NCI-H2081 treated with DMSO at 0.1 percent for 48 hours (cell line): ENCODE measurements at places on chromosomes 3 and 15.
A peak's percentile ranks its signal among the peaks of the same experiment; 100 is the strongest.

GRCh38 chr15:49877117-49877872 lies 241.7 kb downstream of the ATP8B4 start:
- no peak for DNase-seq

GRCh38 chr15:58362262-58362922 lies 69.4 kb upstream of the LIPC start:
- DNase-seq: no peak

GRCh38 chr3:133442518-133442917 lies 42.7 kb downstream of the BFSP2 start:
- DNase-seq: no peak

DNA sequence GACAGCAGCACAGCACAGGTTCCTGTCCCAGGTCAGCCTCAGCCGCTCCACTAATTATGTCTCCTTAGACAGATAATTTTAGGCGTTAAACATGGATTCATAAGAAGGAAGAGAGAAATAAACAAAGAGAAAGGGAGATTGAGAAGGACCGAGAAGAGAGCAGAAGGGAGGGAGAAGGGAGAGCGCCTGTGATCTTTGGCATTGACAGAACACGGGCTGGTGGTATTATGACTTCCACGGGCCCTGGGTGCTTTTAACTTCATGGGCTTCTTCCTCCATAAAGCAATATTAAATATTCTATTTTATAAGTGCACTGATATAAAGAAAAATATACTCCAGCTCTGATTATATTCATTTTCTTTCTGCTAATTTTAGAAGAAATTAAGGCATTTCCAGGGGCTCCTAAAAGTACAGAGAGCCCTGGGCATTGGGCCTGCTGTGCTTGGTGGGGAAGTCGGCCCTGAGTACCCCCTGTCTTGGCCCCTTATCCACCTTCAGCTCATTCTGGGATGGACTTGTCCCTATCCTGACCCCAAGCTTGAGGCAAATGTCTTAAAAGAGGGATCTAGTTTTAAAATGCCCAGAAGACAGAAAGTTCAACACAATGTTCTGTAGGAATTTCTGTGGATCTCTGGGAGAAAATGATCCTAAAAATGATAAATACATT lies 135.3 kb downstream of the MEX3B start:
- DNase-seq: no peak

- no peak for DNase-seq
Observed at GRCh38 chr15:37789881-37790280, 144.6 kb upstream of the TMCO5A start.

- DNase-seq: no peak
Observed at GRCh38 chr3:165195640-165196576, at the start of gene SLITRK3. SLITRK3 (minus strand) TSS chr3:165196384; CDS start chr3:165190830, 5,554 bp downstream.

DNA sequence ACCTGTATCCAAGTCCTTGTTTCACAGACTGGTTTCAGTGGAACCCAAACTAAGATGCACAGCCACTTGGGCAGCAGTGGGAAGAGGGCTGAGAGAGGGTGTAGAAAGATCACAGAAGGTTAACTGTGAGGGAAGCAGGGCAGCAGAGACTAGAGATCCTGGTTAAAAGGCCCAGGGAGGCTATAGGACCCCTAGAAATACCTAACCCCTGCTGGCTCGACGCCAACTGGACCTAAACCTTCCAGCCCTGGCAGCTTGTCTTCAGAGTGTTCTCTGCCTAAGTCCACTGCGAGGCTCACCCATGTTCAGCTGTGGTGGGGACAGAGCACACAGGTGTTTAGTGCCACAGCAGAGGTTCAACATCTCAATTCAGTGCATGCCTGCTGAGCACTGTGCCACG lies 96.5 kb downstream of the ZNF621 start:
- no peak for DNase-seq

- peak; percentile 36 for DNase-seq
Observed at GRCh38 chr3:161821591-161821990, 325.0 kb downstream of the OTOL1 start.

DNA sequence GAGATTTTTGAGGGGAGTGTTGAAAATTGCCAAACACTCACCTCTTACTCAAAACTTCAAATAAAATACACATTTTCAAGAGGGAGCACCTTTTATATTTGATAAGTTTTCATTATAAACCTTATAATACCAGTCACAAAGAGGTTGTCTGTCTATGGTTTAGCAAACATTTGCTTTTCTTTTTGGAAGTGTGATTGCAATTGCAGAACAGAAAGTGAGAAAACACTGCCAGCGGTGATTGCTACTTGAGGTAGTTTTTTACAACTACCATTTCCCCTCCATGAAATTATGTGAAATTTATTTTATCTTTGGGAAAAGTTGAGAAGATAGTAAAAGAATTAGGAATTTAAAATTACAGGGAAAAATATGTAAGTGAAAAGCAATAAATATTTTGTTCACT lies 20.1 kb downstream of the DIPK2A start:
- no peak for DNase-seq

DNA sequence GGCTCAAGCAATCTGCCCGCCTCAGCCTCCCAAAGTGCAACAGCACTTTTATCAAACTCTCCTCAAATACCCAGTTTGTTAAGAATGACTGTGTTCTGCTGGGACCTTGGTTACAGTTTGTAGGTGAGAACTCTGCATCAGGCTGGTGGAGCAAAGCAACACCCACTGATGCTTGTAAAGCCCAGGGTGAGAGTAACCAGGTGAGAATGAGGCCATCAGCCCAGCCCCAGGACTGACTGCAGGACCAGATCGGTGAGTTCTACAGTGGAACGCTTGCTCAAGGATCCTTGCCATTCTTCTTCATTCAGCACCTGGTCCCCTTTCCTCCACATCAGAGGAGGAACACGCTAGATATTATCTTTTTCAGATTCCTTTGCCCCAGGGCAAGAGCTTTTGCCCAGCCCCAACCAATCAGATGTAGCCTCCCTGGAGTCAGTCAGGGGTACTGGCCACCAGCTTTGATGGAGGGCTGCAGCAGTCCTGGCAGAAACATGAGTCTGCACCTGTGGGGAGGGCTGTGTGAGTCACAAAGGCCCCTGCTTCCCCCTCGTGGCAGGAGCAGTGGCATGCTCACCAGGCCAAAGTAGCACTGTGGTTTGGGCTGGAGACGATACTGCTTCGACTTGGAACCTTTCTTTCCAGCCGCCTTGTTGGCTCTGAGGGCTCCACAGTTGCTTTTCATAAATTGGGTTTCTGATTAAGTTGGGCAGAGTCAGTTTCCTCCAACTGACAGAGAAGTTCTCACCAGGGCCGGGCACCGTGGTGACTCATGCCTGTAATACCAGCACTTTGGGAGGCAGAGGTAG lies 3.5 kb upstream of the SHISA5 start:
- no peak for DNase-seq

DNA sequence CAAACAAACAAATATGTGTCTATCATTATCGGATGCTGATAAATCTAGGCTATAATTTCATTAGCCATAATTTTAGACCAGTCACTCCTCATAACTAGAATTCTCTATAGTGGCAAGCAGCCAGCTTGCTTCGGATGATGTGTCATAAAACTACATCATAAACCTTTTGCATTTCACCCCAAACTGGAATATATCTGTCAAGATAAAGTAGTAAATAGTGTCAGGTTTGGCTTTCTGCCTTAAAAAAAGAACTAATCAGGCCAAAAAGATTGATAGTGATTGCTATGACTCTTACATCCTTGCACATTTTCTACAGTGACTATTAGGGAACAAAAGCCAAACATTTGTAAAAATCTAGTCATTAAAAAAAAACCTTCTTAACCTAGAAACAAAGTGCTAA lies 51.0 kb downstream of the DPPA2 start:
- no peak for DNase-seq

GRCh38 chr15:39310633-39311032 lies 270.2 kb upstream of the THBS1 start:
- DNase-seq: no peak

GRCh38 chr3:49805897-49806701 lies 3.0 kb downstream of the INKA1 start:
- DNase-seq: no peak

DNA sequence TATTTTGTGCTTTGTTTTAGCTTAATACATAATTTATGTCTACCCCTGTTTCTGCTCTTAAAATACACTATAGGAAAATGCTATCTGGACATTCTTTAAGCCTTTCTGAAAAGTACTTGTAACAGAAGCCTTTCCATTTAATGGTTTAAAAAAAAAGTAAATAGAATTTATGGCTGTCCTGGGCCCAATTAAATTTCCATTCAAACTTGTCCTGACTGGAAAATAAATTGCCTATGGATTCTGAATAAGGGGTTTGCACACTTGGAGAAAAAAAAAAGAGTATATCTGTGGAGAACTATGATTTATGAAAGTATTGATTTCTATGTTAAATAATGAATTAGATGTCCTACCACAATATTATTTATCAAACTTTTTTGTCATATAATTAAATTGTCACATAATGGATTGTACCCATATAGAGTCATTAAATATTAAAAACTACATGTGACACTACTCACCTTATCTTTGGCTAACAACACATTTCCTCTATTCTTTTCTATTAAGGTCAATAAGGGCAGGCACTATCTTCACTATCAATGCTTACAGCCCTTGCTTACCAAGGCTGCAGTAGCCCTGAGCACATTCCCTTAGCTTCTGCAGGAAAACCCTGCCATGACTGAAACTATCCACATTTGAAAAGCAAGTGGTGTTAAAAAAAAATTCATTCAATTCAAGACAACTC lies 396.1 kb upstream of the ROBO2 start:
- DNase-seq: no peak

GRCh38 chr15:55649058-55649423 lies 60.9 kb upstream of the PYGO1 start:
- no peak for DNase-seq

DNA sequence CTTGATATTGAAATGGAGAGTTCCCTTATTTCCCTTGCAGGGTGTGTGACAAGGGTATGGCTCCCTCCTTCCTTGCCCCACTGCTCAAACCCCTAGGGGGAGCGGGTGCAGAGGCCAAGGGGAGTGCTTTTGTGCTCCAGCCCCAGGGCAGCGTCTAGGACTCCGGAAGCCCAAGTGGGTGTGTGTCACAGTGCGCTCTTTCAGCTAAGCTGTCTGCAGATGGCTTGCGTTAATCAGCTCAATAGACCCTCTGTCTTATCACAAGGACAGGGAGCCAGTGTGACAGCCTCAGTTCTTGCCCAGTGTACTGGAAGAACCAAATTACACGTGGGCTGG lies 523.6 kb upstream of the LMCD1 start:
- no peak for DNase-seq

- no peak for DNase-seq
Observed at GRCh38 chr3:53318522-53318921, 28.8 kb downstream of the DCP1A start.

GRCh38 chr15:59550530-59550929 lies 61.1 kb upstream of the GCNT3 start:
- no peak for DNase-seq

DNA sequence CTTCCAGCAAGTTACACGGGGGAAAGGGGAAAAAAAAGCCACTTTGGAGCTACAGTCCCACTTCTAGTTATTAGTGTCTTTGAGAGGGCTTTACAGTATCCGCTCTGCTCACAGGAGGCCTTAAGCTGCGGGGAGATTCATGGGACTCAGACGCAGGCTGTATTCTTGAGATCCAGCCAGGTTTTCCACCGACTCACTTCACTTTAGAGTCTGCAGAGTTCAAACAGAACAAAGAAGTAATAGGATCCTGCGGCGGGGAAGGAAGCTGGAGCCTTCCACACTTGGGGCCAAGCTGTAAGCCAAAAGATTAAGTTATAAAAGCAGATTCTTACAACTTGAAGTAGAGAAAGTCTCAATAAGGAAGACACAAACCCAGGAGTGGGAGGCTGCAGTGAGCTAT lies 60.2 kb upstream of the FAM174B start:
- DNase-seq: no peak

DNA sequence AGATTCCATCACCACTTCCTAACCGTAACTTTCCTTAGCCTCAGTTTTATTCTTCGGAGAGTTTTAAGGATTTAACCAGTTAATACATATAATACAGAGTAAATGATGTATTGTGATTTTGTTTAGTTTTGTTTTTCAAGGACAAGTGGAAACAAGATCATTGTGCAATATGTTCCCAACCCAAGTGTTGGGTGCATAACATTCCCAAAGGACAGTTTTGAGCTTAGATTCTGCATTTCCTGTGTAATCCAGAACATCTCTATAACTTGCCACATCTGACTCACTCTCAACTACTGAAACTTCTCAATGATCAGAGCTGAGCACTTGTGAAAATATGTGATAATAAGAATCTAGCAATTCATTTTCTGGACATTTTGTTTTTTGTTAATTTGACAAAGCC lies 466.1 kb upstream of the PPP2R3A start:
- DNase-seq: no peak
